Natural killer cell treated with Interleukin-12 subunit alpha and Interleukin-12 subunit beta and Interleukin-15 and Interleukin-18, amount 100 ng/mL, for 72 hours (primary cell): ENCODE measurements at places on chromosomes 2 and 18. TPM values are rescaled to one million over a fixed set of nuclear protein-coding genes. Genes with fewer than 3 reads are reported as not detected.

DNA sequence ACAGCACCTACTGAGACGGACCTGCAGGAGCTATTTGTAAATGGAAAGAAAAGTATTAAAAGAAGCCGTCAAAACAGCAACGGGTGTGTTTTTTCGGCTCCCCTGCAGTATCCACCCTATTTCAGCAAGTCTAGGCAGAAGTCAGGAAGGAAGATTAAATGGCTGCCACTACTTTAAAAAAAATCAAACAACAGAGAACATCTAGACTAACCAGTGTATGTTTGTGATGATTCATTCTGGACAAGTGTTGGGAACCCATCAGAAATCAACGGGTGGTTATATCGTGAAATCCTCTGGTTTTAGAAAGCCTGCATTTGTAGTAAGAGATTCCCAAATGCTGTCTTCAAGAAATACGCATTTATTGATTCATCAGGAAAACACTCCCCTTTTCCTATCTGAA is 9.0 kb downstream of the PMAIP1 start:
- no peak for DNase-seq

DNA sequence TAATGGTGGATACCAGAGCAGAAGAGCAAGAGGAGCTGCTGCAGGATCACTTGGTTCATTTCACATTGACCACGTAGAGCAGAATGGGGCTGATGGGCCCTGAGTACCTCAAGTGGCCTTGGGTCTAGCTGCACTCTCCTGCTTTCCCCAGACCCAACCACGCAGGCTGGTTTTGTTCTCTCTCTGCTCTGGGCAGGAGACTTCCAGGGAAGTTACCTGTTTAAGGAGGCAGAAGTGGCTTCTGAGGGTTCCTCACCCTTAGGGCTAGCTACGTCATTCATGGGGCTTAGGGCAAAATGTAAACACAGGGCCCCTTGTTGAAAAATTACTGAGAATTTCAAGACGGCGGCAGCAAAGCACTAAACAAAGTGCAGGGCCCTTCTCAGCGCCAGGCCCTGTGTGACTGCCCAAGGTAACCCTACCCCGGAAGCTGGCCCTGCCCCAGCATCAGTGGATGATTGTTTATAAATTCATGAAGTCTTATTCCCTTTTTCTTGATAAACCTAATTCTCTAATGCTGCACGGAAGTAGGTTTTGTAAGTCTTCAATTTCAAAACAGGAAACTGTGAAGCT is 75.9 kb downstream of the TMEM182 start:
- DNase-seq: no peak

DNA sequence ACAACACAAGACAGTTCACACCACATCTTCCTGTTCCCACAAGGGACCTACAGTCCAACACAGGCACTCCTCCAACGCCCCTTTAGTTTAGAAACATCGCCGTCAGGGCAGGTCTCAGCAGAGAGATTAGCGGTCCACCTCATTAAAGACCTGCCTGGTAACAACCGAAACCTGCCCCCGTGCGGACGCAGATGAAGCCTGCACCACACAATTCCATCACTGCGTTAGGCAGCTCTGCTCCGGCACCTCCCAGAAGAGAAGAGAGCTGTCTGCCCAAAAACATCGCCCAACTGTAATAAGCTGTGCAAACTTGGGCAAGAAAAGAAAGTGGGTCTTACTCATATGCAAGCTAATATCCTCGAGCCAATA is 32.7 kb downstream of the ZNF516 start:
- no peak for DNase-seq

DNA sequence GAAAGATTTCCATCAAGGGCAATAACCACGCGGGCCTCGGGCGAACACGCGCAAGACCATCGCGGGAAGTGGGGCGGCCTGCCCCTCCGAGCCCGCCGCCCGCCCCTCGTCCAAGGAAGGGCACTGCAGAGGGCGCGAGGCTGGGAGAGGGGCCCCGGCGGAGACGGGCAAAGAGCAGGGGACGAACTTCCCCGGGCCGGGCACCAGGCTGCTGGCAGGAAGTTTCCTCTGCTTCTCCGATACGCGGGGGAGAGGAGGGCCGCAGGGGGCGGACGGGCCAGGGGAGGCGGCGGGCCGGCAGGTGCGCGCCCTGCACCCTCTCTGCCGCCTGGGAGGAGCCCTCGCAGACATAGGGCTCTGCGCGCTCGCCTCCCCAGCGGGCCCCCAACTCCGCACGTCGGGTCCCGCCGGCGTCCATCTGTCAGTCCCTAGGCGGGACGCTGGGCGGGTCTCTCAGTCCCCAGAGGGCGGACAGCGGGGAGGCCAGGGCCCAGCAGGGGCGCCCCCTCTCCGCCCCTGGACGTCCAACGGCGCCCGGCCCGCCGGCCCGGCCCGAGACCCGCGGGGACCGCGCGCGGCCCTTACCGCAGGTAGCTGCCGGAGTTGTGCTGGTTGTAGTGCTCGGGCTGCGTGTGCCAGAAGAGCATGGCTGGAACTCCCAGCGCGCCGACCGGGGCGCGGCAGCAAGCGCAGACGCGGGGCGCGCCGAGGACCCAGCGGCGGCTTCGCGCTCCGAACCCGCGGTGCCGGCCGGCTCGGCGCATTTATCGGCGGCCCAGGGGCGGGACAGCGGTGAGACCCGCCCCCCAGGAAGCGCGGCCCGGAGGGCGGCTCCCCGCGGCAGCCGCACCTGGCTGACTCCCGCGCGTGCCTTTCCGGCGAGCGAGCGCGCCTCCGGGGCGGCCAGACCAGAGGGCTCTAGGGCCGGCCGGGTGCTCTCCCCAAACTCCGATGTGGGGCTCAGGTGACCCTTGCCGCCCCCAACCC is at the start of gene TFCP2L1:
TSS of gene TFCP2L1 (minus strand) at position 740 of the 987 bp plus-strand sequence. CDS start at position 647, 93 bp downstream.
- no peak for DNase-seq

GRCh38 chr2:101843471-101843870 is 146.0 kb downstream of the MAP4K4 start:
- no peak for DNase-seq

- no peak for DNase-seq
Measured at GRCh38 chr2:200077838-200078237, 122.5 kb downstream of the MAIP1 start.

- no peak for DNase-seq
Measured at GRCh38 chr18:58993260-58993659, 128.6 kb downstream of the ZNF532 start.

DNA sequence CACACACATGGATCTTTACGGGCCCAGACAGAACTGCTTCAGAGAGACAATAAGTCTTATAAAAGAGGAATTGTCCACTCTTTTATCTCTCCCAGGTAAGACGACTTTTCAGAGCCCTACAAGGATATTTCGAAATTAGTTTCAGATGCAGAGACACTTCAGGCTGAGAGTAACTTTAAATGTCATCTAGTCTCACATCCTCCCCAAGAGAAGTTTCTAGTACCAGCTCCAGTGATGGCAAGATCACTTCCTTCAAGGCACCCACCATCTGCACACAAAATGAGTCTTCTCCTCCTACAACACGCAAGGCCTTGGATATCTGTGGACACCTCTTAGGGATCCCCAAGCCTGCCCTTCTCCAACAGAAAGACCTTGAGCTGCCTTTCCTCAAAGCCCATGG is 39.0 kb upstream of the KLHL29 start:
- no peak for DNase-seq

DNA sequence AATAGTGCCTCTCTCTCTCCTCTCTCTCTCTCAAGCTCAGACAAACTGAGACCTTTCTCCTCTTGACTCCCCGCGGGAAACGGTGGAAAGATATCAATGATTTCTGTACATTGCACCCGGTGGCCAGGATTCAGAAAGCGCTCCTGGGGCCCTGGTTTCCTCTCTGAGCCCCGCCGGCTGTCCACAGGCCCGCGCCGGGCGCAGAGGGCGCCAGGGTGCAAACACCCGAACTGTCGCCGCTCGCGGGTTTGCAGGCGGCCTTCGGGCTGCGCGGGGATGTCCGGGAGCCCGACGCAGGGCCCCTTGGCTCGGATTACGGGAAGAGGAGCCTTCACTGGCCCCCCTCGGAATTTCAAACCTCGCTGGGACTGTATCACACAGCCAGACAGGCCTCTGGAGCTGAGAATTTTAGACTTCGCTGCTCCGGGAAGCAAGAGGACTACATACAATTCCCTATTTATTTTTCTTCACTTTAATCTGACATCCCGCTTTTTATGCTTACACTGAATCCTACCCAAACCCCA is 5.2 kb upstream of the EN1 start:
- DNase-seq: no peak

DNA sequence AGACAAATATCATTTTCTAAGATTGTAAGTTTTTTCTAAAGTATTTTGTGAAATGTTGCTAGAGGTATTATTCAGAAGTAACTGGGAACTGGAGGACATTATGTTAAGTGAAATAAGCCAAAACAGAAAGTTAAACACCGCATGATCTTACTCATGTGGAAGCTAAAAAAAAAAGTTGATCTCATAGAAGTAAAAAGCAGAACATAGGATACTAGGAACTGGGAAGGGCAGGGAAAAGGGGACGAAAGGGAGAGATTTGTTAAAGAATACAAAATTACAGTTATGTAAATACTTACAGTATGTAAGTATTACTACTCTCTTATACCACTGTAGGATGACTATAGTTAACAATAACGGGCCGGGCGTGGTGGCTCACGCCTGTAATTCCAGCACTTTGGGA is 46.7 kb upstream of the CDKL4 start:
- no peak for DNase-seq

DNA sequence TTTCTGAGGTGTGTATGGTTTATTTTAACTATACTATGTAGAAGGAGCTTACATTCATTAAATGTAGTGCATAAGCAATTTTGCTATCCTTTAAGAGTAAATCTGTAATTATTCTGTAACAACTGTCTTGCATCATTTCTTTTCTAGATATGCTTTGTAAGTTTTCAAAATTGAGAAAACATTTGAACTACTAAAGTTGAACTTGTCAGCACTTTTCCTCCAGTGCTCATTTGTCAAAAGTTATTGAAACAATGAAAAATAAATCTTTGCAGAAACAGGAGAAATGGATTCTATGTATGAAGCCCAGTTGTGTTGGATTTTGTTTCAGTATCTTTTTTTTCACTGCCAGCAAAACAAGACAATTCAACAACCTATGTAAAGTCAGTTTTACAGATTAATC is 14.5 kb upstream of the ZNF385B start:
- no peak for DNase-seq

GRCh38 chr18:76064998-76065397 is 430.0 kb downstream of the ZNF516 start:
- DNase-seq: no peak

DNA sequence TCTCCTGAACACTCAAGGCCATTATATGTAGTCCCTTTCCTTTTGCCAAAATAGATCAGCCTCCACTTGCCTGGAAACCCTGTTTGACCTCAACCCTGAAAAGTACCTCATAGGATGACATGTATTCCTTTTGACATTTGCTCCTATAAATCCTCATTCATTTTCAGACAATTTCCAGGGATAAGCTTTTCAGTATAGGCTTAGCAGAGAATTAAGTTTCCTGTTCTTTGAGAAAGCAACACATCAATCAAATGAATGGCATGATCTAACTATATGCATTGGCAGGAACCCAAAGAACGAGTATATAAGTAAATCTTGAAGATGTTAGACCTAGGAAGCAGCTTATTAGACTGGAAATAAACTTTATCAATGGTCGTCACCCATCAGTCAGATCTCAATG is 483.0 kb downstream of the CCDC85A start:
- no peak for DNase-seq

- no peak for DNase-seq
Measured at GRCh38 chr2:172995323-172996244, 80.1 kb upstream of the MAP3K20 start.

DNA sequence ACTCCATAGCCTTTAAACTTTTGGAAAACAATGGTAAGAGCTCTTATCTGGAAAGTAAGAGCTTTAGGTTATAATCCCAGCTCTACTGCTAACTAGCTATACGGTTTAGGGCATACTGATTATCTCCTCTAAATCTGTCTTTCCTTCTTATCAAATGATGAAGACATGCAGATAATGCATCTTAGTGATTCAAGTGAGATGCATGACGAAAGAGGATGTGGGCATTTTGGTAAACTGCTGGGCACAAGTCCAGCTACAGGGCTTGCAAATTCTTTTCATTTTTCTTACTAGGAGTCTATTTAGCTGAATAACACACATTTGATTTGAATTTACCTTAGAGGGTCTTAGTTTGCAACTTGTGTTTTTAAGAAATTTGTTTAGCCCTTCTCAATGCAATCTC is 1604.8 kb upstream of the ZEB2 start:
- DNase-seq: no peak

- DNase-seq: no peak
Measured at GRCh38 chr2:114237331-114237730, 205.1 kb upstream of the DPP10 start.

The HOXD8 gene
- not detected for total RNA-seq

The TYMS gene
- 180 TPM for total RNA-seq

The GKN1 gene
- not detected for total RNA-seq

The DAPL1 gene
- not detected for total RNA-seq

The EFR3B gene
- 0.98 TPM for total RNA-seq

The SDC1 gene
- not detected for total RNA-seq

The GPR35 gene
- 7.6 TPM for total RNA-seq

The ANKRD53 gene
- 0.88 TPM for total RNA-seq

The CXCR1 gene
- total RNA-seq: not detected

The TLX2 gene
- total RNA-seq: 0.95 TPM

The TSPYL6 gene
- not detected for total RNA-seq

The HOXD9 gene
- total RNA-seq: not detected

The HJURP gene
- total RNA-seq: 35.6 TPM

The ABCG8 gene
- total RNA-seq: not detected
